T-helper 2 cell (primary cell): ENCODE measurements at places on chromosomes 3 and 15.

DNA sequence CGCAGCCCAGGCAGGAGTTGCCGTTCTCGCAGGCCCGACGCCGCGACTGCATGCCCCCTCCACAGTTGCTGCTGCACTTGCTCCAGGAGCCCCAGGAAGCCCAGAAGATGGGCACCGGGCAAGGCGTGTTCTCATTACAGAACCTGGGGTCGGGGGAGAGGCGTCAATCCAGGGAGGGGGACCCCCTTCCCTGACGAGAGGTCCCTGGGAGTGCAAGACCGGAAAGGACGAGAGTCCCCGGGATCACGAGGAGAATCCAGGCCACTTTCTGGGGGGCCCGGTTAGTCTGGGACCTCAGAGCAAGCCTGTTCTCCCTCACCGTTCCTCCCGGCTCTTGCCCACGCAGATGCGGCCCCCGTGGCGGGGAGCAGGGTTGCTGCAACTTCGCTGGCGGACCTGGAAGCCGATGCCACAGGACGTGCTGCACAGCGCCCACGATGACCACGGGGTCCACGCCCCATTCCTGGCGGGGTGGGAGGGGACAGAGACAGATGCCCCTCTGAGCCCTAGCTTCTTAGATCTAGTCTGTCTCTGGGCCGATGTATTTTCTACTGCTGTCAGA, 113.9 kb downstream of the SEMA5B start:
- no peak for DNase-seq

DNA sequence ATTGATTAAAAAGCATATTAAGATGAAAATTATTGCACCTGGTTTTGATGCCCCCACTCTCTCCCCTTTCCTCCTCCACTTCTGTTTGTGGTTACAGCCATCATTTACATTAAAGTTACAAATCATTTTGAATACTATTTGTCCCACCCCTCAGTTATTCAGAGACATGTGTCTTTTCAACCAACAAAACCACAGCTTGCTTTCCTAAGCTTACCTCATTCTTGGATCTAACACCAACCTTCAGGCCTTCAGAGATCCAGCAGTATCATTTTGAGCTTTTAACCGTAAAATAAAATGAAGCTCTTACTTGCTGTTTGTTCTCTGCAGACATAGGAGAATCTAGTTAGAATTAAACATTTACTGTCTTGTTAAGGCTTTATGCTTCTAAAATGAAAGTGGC, 4.7 kb downstream of the PXYLP1 start:
- no peak for DNase-seq

DNA sequence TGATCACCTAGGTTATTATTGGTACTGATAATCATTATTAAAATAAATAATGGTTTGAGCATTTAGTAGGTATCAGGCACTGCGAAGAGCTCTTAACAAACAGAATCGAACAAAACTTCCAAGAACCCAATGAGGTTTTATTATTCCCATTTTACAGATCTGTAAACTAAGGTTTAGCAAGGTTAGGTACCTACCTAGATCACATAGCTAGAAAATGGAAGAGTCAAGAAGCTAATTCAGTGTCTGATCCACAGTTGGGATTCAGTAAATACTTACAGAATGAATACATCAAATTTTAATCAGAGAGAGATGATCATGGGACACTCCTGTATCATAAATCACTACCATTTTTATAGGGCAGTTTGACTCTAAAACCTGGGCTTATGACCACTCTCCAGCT, 15.5 kb downstream of the GJD2 start:
- no peak for DNase-seq

DNA sequence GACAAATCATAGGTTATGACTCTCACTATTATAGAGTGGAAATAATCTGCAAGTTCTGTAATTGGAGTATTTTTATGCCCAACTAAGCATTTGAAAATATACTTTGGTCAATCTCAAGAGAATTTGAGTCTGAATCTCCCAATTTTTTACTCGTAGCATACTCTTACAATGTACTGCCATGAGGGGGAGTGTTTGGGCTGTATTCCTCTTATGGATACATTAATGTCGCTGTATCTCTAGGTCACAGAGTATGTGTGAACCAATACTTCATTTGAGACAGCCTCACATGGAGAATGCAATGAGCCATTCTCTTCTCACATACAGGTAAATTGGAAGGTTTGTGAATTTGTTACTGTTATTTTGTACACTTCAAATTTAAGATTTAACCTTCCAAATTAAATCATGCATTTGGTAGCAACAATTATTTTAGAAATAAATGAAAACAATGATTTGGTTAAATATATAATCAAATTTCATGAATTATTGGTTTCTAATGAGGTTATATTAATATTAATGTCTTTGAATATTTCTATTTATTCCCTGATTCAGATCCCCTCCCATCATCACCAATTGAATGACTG, 5.5 kb upstream of the CD200 start:
- no peak for DNase-seq

DNA sequence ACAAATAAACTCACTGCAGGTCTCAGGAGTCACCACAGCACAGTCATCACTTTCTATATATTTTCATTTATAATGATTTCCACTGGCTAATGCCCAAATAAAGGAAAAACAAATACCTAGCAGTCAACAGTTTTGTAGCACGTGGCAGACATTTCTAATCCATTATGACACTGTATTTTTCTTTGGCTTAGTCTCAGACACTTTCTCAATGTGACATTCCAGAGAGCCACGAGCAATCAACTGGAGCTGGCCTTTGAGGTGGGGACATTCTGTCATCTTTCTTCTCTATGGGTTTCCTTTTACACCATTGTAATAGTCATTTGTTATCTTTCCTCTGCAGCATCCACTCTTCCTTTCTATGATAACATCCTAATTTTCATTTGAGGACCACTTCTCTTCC, 119.7 kb downstream of the WNT5A start:
- DNase-seq: no peak

DNA sequence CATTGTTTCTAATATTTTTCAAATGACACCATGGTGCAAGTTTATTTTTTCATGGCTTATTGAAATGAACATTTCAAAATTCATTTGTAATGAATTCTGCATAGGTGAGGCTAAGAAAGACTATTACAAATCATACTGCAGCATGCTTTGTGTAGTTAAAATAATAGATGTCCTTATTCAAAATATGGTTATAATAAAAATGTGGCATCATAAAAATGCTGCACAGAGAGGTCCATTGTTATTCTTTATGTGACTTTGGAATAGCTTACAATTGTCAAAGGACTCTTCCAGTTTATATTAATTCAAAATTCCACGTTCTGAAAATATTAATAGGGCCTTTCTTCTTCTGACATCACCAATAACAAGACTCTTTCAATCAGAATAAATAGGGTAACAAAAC, 222.7 kb downstream of the GAP43 start:
- DNase-seq: no peak

DNA sequence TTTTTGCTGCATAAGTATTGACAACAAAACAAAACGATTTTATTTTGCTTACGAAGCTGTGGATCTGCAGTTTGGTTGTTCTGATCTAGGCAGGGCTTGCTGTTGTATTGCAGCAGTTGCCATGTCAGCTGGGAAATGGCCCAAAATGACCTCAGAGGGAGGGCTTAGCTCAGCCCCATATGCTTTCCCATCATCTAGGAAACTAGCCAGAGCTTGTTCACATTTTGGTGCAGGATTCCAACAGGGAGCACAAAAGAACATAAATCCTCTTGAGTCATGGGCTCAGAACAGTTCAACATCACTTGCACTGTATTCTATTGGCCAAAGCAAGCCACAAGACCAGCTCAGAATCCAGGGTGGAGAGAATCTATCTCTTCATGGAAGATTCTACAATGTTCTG, 42.2 kb upstream of the ROBO2 start:
- no peak for DNase-seq

DNA sequence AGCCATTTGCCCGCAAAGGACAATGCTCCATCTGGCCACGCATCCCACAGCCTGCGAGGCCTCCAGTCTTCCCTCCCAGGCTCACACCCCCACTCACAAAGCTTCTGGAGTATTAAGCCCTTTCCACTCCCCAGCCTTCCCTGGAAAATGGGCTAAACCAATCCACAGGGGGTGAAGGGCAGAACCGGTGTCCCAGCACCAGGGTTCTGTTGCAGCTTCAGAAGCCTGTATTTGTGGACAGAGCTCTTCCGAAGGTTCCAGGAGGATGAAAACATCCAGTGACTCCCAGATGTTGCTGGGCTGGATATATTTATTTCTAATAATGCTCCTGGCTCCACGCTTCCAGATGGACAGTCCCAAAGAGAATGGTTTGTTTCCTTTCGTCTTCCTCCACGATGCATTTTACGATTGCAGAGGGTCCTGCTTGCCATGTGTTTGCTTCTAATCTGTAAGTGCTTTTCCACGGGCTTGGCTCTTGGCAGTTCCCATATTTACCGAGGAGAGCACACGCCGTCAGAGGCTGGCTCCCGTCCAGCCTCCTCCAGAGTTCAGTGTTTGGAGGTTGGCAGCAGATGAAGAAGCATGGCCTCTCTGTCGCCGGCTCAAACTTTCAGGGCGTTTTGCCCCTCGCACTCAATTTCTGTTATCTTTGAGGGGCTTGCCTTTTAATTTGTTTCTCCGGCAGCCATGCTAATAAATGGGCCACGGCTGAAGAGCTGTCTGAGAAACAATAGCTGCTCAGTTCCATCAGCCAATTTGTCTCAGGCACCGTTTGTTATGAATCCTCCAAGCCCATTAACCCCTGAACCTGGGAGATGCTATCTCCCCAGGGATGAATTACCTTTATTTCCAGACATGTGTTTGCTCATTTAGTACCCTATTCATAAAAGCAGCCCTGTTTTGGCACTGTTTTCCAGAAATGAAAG, 367.9 kb upstream of the PROK2 start:
- no peak for DNase-seq

- no peak for DNase-seq
Observed at GRCh38 chr3:48664929-48665328, 2.2 kb upstream of the CELSR3 start.

DNA sequence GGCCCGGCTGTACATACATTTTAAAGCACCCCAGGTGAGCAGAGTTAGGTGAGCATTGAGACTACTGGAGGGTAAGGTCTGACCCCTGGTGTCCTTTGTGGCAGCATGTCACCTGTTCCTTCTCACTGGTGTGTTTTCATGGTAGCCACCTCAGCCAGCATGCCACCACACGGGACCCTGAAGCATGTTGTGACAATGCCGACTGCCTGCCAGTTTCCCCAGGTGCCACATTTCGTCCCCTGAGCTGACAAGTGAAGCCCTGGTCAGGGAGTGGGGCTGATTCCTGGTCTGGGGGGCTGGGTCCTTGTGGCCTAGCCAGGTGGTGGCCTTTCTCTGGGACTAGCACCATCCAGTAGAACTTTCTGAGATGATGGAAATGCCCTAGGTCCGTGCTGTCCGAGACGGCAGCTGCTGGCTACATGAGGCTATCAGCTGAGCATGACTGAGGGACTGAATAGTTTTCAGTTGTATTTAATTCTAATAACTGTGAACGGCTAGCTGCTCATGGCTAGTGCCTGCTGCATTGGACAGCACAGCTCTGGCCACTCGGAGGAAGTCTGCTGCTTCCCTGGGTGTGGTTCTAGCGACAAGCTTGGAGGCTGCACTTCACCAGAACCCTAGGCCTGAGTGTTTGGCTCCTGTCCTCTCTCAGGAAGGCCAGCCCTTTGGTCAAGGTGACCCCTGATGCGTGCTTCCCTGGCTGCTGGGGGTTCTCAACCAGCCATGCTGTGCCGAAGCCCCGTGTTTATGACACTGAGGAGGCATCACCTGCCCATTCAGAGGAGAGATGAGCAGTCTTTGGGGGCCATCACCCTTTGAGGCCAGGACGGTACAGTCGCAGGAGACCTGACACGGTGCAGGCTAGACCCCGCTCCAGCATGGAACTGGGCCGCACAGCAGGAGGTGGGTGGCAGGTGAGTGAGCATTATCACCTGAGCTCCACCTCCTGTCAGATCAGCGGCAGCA, 3.9 kb downstream of the C3orf22 start:
- DNase-seq: no peak

- DNase-seq: no peak
Observed at GRCh38 chr3:15682561-15683185, 81.1 kb downstream of the BTD start.

- no peak for DNase-seq
Observed at GRCh38 chr3:37387462-37387861, 213.1 kb upstream of the LRRFIP2 start.

- DNase-seq: no peak
Observed at GRCh38 chr3:32712506-32713055, 27.6 kb downstream of the CNOT10 start.

DNA sequence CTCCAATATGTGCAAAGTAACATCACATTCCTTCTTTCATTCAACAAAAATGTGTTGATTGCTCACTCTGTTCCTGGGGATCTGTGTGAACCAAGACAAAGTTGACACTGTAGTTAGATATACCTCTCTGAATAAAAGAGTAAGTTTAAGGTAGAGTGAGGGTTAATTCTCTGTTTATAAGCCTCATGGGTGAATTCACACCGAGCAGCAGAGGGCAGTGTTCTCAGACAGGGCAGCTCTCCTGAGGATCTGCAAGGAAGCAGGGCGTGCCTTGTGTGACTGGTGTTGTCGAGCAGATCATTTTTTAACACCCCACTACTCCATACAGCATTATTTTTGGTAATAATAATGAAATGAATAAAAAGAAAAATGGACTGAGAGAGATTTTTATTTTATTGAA, 34.4 kb downstream of the PAQR9 start:
- DNase-seq: no peak

- no peak for DNase-seq
Observed at GRCh38 chr15:68335251-68335650, 57.7 kb downstream of the FEM1B start.

GRCh38 chr3:177705976-177706823, 508.9 kb upstream of the TBL1XR1 start:
- DNase-seq: no peak

DNA sequence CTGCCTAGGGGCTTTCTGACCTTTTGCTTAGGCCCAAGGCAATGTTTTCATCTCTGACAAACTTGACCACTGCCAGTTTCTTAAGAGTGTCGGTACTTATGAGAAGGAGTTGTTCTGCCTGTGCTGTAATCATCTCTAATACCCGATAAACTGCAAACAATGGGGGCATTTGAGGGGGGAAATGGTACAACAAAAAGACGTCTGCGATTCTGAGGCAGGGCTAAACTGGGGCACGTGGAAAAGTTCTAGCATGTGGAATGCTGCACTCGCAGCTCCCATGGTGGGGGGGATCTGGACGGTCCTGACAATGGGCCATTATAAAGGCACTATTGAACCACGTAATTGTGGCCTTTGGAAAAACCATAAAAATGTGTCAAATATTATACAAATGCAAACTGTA, 73.1 kb upstream of the SAMMSON start:
- no peak for DNase-seq

- peak; percentile 12 for DNase-seq
Observed at GRCh38 chr15:45583731-45584639, 3.2 kb upstream of the BLOC1S6 start.

DNA sequence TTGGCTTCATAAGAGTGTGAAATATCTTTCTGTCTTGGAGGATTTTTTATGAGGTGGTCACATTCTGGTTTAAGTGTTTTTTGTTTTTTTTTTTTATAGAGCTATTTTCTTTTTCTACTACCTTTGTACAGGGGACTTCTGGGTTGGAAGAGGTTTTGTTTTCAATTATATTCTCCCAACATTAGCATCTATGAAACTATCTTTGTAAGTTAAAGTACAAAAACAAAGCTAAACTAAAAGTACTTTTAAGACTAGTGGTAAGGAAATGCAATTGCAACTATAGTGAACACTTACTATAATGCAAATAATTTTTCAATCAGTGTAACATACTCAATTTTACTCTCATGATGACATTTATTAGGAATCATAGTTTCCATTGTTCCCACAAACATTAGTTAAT, 688.2 kb downstream of the SI start:
- DNase-seq: no peak
